ENCODE measurements at places on chromosomes 4 and X.

- DNase-seq = no peak
These were observed 49.0 kb downstream of the SH2D1A start for GRCh38 chrX:124395145-124395880.

DNA sequence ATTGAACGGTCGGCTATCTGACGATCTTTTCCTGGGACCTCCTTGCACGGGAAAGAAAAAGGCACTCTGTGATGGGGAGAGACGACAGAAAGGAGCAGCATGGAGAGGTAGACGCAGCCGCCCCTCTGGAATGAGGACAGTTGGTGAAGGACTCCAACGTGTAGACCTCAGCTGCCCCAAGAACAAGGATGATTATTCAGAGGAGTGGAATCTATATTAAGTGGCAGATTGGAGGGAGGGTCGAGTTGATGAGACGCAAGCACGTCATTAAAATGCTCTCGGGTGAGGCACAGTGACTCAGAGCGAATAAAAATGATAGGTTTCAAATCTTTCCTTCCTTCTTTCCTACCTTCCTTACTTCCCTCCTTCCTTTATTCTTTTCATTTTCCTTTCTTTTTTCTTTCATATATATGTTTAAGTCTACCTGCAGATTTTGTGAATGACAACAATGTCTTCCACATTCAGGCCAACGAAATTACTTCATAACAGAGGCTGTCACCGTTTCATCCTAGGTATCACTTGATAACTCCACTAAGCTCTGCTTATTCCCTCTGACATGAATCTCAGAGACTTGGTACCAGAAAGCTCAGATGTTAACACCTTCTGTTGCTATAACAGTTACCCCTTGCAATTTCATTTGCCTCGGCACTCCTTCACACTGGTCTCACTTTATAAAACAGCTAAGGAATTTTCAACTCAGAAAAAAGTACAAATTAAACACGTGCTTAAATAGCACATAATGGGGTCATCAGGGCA lies 110.0 kb upstream of the PPARGC1A start:
- DNase-seq = no peak

GRCh38 chr4:95676190-95676589 lies 127.4 kb upstream of the UNC5C start:
- no peak for DNase-seq

- no peak for DNase-seq
These were observed 22.2 kb downstream of the VSIG4 start for GRCh38 chrX:66017659-66018170.

- DNase-seq = no peak
These were observed 216.6 kb downstream of the KDR start for GRCh38 chr4:54908763-54909162.

DNA sequence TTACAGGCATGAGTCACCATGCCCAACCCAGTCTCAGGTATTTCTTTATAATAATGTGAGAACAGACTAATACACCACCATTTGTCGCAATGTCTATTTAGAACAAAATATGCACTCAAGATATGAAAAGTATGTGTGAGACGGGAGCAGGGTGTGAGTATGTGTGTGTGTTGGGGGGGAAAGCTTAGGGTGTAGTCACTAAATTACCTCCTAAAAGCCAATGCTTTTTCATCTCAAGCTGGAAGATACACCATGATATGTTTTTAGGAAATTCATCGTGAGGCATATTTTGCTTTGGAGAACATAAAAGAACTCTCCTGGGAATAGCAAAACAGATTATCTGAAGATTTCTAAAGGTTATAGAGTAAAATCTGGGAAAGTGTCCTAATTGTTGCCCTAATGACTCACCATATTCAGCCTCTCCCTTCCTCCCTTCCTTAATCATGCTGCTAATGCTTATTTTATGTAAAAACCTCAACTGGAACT lies 262.7 kb downstream of the PDHA2 start:
- DNase-seq = no peak

DNA sequence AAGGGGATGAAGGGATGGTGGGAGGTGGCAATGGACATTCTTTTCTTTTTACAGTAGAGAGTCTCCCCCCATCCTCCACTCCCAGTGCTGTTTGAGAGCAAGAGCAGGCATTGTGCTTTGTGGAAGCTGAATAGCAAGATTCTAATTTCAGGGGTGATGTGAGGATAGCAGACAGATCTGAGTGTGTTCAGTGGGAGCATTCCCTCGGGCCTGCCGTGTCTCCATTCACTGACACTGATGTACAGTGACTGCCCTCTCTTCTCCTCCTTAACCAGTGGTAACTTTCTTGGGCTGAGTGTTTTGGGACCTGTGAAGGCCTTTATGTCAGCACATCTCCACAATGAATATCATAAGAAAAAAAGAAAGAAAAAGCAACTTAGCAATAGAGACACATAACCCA lies 396.6 kb upstream of the RPS6KA3 start:
- no peak for DNase-seq

DNA sequence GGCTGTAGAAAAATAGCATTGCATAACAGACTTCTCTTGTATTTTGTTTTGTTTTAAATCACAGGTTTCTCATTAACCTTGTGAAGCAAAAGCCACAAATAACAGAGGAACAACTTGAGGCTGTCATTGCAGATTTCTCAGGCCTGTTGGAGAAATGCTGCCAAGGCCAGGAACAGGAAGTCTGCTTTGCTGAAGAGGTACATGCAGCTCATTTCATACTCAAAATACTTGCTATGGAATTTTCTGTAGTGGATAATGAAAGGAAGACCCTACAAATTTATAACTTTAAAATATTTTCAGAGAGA lies 17.6 kb downstream of the AFP start:
- DNase-seq = no peak

- DNase-seq = no peak
These were observed 224.2 kb downstream of the PTTG2 start for GRCh38 chr4:38184404-38184803.

DNA sequence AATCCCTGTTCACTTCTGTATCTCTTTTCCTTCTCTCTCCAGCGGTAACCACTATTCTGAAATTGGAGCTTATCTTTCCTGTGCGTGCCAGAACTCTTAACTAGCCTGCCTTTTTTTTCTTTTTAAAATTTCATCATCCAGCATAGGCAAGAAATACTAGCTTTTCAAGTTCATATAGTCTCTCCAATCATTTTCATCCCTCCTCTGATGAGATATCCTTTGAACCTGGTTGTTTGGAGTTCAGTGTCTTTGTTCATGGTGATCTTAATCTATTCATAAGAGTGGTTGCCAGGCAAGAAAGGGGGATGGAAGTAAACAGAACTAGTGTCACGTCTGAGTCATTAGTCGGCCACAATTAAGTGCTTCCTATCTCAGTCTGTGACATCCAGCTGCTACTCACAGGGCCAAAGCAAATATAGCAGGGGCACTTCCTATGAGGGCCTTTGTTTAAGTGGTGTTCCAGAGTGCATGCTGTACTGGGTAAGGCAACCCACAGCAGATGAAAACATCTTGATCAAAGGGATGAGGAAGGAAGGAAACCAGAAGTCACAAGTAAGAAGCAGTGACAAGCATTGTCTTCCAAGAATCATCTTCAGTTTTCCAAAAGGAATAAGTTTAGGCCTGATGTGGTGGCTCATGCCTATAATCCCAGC lies 56.4 kb upstream of the XIAP start:
- no peak for DNase-seq

- DNase-seq = no peak
These were observed 224.1 kb downstream of the PPP3CA start for GRCh38 chr4:101123231-101123630.

DNA sequence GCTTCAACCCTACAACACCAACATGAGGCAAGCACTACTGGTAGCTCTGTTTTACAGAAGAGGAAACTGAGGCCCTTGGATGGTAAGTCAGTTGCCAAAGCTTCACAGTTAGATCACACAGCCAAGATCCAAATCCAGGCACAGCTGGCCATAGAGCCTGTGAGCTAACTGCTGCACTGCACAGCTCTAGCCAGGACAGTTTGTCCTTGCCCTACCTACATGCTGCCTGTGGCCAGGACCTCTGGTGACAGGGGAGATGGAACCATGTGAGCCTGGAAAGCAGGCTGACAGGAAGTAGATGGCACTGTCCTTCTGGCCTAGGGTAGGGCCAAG lies 257.8 kb downstream of the FBXW7 start:
- no peak for DNase-seq

GRCh38 chr4:138178566-138178965 lies 63.6 kb downstream of the SLC7A11 start:
- DNase-seq = no peak

DNA sequence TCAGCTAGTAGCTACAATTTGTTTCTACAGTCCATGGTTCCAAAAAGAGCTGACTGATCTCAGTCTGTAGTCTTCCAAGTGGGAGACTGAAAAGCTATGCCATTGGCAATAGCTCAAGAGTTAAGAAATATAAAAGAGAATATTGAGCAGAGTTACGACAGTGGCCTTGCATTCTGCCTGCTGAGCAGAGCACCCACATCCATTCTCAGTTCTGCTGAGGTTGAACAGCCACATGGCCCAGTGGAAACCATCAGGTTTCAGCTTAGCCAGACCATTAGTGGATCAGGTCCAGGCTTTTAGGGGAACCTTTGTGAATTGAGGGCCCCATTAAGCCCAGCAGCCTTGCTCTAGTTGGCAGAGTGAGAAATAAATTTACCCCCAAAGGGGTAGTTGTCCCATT lies 28.1 kb downstream of the ZNF81 start:
- no peak for DNase-seq

GRCh38 chr4:100644150-100644549 lies 126.3 kb upstream of the EMCN start:
- no peak for DNase-seq

DNA sequence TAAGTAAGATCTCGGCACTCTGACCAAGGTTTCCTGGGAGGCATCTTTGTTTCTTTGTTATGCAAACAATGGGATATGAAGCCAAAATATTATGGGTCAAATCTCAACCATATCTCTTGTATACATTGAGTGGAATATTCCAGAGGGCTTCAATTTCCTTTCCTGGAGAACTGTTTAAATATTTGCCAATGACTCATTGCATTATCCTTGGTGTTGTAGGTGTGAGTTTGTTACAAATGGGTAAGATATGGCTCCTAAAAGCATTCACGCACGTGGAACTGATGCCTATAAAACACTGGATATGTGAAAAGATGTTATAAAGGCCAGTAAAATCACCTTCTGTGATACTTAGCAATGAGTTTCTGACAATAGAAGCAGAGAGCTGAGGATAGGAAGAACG lies 150.5 kb upstream of the WDR1 start:
- DNase-seq = no peak

DNA sequence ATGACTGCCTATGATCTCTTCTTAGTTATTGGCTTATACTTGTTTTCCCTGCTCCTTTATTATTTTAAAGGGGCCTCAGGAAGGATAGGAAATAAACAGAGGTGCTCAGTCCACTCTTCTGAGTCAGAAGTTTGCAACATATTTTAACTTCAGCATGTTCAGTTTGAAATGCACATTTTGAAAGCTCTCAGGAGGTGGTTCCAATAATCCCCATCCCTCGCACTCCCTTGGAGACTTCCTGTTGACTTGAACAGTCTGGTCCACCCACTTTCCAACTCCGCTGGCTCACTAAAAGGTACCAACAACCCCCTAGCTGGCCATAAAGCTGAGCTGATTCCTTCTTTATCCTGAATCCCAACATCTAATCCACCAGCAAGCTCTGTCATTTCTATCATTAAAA lies 78.3 kb upstream of the DUSP21 start:
- no peak for DNase-seq

GRCh38 chrX:149121206-149121920 lies 383.7 kb downstream of the IDS start:
- DNase-seq = no peak

DNA sequence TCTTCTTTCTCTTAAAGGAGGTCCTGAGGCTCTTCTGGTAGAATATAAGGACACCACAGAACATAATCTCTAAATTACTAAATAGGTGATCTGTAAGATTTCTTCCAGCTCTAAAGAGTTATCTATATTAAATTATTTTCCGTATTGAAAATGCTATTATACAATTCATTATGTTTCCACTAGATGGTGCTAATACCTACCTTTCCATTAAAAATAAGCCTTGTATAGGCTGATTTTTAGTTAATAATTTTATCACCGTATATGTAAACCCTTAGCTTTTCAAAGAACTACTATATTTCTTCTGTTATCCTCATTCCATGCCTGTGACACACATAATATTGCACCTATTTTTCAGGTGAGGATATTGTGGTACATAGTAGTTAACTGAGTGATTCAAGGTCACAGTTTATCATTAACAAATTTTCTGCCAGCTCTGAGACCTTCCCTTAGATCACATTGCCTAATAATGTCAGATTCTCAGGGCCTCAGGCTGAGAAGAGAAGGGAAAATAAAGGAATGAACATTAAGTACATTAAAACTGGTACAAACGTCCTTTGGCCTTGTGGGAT lies 138.8 kb downstream of the TEX11 start:
- no peak for DNase-seq

GRCh38 chrX:136697156-136697555 lies 49.2 kb downstream of the CD40LG start:
- no peak for DNase-seq

All from stimulated activated CD4-positive, alpha-beta T cell treated with anti-CD3 and anti-CD28 coated beads, Interleukin-12 subunit alpha, Interleukin-12 subunit beta, amount 100 ng/mL, for 48 hours (primary cell).